ENCODE measurements at places on chromosomes 6 and 20. TPM values are rescaled to one million over a fixed set of nuclear protein-coding genes. Genes with fewer than 3 reads are reported as not detected.

GRCh38 chr6:159966339-159966738 lies 2.5 kb upstream of the IGF2R start:
- DNase-seq, result no peak

DNA sequence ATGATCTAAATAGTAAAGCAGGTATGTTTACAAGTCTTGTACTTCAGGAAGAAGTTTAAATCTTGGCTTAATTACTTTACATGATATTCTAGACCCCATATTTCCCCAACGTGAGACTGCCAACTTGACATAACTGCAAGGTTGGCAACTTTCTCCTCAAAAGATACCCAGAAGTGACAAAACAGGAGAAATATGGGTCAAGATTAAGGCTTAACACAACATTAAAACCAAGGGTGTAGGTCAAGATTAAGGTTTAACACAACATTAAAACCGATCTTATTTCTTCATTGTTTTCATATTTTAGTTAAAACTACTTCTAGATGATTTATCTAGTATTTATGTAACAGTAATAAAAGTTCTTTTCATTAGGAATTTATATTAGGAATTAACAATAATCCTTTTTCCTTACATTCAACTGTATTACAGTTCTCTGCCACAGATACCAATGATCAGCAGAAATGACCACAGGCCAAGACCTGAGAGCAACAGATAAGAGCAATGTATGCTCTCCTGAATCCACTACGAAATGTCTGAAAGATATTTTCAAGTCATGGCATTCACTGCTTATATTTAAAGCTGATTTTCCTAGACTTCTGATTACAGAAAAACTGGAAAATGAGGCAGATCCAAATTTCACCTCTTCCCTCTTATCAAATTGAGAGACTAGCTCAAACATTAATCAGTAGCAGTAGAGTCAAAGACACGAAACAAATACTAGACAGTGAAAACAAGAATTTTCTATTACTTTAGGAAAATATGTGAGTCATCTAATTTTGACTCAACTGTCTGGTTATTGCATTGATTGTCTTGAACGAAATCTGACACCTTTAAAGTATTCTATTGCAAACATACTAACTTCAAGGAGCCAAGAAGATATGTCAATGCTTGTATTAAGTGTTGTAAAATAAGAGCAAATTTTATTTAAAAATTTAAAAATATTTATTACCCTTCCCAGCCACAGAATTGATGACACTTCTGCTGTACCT lies 72.3 kb downstream of the RNGTT start:
- DNase-seq, result no peak

DNA sequence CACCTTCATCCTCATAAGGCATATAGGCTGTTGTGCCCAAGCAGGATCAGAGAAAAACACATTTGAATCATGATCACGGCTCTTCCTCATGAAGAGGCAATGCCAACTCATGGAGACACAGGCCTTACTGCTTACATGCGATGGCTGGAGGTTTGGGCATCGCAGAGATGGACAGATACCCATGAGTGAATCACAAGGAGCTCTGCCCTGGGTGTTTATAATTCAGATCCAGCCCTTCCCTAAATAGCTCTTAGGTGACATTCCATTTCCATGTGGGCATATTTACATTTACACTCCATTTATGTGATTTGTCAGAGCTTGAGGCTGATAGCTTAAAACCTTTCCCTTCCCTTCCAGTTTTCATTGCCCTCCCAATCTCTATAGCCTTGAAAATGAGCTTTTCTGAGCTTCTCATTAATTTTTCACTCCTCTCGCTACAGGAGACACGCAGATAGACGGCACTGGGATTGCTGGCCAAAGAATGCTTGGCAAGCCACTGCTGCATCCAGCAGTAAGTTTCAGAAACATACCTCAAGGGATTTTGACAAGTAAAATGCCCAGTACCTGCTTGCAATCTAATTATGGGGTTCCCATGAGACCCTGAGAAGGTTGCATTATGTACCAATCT lies 249.1 kb downstream of the TBC1D7 start:
- DNase-seq, result no peak

DNA sequence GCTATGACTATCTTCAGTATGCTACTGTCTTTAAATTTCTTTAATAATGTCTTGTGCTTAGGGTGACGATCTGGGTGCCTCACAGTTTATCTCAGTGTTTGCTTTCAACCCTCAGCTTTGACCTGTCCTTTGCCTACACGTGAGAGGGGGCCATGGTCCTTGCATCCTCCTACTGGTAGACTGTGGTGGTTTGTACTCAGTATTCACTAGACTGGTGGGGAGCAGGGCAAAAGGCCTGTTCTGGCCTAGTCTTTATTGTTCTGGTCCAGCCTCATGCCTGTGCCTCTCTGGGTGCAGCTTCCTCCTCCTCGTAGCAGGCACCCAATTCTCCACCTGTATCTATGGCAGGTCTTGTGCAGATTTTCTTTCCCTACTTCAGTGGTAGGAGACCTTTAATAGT lies 354.9 kb downstream of the CD109 start:
- no peak for DNase-seq

AFDN gene
- 137 TPM for total RNA-seq

B3GALT4 gene
- 6.5 TPM for total RNA-seq

GJA10 gene
- total RNA-seq, result not detected

SOX4 gene
- 109 TPM for total RNA-seq

TFAP2A gene
- total RNA-seq, result not detected

NKAPL gene
- 0.22 TPM for total RNA-seq

Data from lung microvascular endothelial cell (primary cell).